ENCODE measurements at places on chromosomes 4 and X.

GRCh38 chr4:169362607-169363006 lies 91.9 kb upstream of the SH3RF1 start:
- DNase-seq, result no peak

DNA sequence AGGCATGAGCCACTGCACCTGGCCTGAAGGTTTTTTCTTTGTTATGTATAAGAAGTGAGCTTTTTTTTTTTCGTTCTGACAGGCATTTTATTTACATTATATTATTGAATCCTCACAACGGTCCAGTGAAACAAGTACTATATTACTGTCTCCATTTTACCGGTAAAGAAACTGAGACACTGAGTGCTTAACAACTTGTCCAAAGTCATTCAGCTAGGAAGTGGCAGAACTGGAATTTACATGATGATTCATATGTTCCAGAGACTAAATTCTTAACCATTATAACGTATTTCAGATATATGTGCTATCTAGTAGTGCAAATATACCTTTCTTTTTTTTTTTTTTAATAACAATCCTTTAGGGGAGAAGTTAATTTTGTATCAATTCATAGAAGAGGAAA lies 18.4 kb upstream of the SLC6A14 start:
- DNase-seq, result no peak

DNA sequence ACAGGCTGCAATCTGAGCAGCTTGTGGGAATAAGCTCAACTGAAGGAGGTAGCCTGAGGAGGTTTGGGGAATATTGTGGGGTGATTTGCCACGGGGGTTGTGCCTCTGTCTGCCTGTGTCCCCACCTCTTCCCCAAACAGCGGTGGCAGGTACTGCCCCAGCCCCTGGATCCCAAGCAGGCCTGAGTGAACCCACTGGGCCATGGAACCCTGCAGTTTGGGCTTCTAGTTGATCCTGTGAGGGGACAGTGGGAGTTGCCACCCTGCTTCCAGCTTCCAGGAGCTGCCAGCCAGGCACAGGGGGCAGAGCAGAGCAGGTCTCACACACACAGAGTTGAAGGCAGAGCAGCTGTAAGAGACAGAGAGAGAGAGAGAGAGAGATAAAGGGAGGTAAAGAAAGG lies 97.4 kb downstream of the PJA1 start:
- DNase-seq, result no peak

DNA sequence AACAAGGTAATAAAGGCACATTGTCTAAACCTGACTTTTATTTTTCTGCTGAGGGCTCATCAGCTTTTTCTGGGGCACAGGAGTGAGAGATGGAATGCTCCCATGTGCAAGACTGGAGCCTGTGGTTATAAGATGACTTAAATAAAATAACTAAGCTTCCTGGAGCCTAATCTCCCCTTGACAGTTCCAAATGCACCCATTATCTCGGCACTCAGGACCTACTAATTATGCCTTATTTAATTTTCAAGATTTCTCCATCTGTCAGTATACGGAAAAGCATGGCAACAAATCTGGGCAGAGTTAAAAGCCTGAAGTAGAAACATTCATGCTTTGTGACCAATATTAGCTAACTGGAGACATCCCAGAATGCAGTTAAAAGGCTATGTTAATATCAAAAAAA lies 416.7 kb upstream of the TEX13C start:
- no peak for DNase-seq

- DNase-seq, result no peak
Measured at GRCh38 chrX:129632443-129632842, 22.3 kb downstream of the APLN start.
